Kidney glomerular epithelial cell (primary cell): ENCODE measurements at places on chromosomes 13 and 19.
A peak's percentile ranks its signal among the peaks of the same experiment; 100 is the strongest.

DNA sequence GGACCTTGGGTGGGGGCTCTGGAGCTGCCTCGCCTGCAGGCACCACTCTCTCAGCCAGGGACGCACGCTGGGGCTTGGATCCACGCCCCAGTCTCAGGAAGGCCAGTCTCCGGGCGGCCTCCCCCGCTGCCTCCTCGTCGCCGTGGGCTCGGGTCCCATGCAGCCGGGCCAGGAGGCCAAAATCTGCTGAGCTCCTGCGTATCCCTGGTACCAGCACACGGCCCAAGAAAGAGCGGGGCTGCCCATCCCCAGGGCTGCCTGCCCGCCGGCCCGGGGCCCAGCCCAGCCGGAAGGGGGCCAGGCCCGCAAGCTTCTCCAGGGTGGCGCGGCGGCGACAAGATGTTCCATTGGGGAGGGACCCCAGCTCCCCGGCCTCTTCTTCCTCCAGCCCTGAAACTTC lies 6.7 kb downstream of the EXOC3L2 start:
- no peak for DNase-seq

DNA sequence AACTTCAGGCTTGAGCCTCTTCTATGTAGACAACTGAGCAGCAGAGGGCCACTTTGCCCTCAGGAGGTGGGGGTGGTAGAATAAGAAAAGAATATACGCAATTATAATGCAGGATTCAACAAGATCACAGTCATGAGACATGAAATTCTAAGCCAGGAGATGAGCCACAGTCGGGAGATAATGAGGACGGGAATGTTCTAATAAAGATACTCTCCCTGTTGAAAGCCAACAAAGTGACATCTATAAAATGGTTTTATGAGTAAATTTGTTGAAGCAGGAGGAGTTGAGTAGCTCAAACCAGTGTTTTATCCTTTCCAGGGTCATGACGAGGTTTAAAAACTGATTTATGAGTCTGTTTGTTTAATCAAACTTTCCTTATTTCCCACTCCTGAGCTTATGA lies 152.0 kb upstream of the SERP2 start:
- no peak for DNase-seq

- DNase-seq: peak; percentile 24
These were observed 532.0 kb downstream of the GPC6 start for GRCh38 chr13:93758575-93758974.

- DNase-seq: no peak
These were observed 254.9 kb downstream of the DLEU7 start for GRCh38 chr13:50588491-50589130.

DNA sequence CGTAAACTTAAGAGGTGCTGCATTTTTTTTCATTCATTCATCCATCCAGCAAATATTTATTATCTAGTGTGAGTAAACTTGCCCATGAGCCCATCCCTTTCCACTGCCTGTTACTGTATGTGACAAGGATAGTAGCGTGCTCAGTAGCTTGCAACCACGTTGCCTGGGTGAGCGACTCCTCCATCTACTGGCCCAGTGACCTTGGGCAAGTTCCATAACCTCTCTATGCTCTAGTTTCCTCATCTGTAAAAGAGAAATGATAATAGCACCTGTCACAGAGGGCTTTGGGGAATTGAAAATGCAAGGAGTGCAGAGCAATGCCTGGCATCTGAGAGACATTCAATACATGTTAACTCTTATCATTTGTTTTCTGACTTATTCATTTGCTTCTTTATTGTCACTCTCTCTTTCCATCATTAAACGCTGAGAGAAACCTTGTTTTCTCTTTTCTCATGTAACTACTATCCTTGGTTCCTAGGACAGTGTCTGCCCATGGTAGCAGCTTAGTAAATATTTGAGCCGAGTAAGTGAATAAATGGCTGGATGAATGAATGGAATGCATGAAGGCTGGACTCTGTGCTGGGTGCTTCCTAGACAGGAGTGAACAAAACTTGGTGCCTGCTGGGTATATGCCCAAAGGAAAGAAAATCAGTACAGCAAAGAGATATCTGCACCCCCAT lies 19.9 kb downstream of the LRCH1 start:
- no peak for DNase-seq

- peak; percentile 8 for DNase-seq
These were observed 125.5 kb upstream of the TRPC4 start for GRCh38 chr13:37995092-37995491.

- DNase-seq: no peak
These were observed 13.5 kb downstream of the ERVV-2 start for GRCh38 chr19:53057904-53058580.

DNA sequence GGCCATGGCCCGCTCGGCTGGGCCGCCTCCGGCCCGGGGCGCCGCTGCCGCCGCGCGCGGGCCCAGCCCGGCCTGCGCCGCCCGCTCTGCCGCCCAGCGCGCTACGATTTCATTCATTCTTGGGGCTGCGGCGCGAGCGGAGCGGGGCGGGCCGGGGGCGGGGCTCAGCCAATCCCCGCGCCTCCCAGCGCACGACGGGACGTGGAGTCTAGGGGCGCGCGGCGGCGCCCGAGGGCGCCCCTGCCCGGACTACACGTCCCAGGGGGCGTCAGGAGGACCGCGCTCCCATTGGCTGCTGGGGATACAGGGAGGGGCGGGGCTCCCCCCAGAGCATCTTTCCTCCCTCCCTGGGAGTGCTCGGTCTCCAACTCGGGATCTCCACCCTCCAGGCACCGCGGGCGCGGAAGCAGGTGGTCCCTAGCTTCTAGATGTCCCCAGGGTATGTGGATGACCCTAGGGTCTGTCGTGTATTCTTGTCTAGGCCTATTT lies 5.6 kb upstream of the DPF1 start:
- peak; percentile 17 for DNase-seq

DNA sequence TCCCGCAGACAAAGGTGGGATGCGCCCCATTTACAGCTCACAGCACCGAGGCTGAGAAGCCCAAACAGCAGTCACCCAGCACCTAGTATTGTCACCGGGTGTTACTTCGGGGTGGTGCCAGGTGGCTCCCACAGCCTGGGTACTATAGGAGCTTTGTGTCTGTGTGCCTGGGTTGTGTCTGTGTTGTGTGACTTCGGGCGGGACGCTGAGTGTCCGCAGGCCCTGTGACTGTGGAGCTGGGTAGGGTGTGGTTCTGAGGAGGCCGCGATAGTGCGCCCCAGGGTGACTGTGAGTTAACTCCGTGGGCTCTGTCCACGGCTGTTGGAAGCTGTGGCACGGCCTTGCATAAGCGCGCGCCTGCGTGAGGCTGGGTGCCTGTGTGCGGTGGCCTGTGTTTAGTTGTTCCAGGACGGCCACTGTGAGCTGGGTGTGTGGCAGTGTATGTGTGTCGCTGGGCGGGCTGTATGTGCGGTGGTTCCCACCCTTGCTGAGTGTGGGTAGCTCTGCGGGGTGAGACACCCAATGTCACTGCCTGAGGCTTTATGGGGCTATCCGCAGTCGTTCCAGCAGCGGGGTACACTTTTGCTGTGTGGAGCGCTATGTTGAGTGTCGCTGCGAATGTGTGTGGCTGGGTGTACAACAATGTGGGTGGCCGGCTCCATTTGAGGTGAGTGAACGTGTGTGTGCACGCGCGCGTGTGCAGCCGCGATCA lies 559 bp upstream of the SSBP4 start:
- no peak for DNase-seq

DNA sequence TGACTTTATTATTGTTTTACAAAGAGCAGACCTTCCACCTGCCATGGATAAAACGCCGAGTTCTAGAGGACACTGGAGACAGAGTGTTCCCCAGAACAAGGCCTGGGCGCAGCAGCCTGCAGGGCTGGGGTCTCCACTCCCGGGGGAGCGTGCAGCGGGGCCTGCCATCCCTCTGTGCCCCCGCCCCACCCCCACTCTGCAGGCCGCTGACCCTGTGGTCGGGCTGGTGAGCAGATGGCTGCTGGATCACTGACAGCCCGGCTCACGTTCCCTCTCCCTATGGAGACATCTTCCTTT lies 8.6 kb upstream of the PTBP1 start:
- no peak for DNase-seq

- DNase-seq: no peak
These were observed 7.0 kb downstream of the CLASRP start for GRCh38 chr19:45045671-45046353.

- no peak for DNase-seq
These were observed 840.2 kb downstream of the UQCRFS1 start for GRCh38 chr19:28372576-28373247.

DNA sequence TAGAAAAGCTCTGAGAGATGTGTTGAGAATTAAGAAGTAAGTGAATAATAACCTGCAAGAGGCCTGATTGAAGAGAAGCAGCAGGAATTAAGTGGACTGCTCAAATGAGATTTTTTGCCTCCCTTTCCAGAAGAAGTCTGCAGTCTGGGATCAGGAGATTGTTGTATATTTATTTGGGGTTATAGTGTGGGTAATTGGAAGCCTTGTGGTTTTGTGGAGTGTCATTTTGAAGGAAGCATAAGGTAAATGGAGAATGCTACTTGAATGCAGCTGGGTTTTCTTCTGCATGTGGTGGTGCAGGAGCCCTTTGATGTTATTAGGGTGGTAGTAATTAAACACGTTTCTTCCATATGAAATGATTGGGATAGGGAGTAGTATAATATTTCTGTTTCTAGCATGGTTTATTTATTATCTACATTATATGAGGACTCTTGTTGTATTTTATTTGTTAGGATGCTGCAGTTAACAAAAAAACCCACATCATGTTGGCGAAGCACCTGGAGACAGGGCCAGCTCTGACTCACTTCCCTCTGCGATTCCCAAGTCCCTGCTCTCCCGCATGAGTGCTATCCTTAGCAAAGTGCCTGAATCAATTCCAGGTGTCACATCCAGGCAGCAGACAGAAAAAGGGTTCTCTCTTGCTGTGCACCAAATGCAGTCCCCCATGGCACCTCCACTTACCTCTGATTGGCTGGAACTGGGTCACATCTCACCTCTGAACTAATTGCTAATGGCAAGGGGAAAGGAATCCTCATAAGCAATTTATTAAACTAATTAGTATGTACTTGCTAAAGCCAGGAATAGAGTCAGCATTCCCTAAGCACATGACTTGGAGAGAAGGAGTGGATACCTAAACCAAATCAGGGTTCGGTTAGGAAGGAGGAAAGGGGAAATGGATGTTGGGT lies 54.8 kb downstream of the DGKH start:
- DNase-seq: no peak

DNA sequence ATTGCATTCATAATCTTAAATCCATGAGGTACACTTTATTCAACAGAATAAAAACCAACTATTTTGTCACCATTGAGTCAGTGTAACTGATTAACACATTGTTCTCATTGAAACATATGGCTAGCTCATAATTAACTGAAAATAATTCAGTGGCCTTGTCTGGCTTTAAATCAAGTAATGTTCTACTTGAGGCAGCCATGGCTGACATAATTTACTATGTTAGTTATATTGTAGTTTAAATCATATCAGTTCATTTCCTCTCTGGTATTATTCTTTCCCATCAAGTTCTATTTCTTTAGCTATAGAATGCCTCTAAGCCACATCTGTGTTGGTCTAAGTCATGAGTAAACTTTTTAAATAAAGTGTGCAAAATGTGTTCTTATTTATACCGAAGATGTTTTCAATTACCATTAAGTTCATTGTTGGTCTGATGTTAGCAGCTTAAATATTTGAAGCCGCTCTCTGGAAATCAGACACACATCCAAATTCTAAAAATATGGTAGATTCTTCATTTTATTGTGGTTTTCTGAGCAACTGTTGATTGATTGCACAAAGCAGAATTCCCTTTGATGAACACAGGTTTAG lies 393.7 kb downstream of the GPC6 start:
- no peak for DNase-seq

GRCh38 chr19:31671411-31672035 lies 322.3 kb upstream of the TSHZ3 start:
- no peak for DNase-seq

DNA sequence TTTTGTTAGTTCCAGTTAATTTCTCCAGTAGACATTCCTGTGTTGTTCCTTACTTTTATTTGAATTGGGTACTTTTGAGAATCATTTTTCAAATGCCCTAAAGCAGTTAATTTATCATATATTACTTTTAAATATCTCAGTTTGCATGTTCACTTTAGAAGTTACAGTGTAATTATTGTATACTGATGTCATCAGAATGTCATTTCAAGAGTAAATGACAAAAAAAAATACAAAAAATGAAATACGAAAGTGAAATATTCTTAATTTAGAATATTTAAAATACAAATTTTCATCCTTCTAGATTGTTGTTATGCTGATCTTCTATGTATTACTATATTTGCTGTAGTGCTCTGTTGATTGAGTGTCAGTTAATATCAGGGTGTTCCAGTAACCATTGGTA lies 114.2 kb downstream of the PAN3 start:
- DNase-seq: no peak

DNA sequence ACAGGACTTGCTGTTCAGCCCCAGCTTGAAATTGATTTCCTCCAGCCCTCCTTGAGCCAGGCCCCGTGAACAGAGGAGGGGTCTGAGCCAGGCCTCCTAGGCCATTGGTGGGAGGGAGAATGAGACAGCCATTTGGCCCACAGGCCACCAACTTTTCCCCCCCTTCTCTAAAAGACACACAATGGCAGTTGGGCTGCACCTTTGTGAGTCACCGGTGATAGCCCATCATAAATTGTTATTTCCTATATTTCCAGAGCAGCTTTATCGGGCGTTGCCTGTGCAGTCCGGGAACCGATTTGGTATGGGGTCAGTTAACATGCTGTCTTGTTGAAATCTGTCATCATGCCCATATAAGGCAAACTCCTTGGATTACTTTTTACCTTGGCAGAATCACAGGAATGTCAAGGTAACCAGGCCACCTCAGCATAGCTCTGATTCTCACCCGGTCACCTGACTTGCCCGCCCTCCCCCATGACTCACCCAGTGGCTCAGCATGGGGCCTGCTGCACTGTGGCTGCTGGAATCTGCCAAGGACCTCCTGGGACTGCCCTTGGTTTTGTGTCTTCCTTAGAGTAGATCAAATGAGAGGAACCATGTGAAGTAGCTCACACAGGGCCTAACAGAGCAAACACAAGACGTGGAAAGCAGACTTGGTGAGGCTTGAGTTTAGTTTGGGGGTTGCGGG lies 36.1 kb downstream of the ACTN4 start:
- peak; percentile 100 for DNase-seq

DNA sequence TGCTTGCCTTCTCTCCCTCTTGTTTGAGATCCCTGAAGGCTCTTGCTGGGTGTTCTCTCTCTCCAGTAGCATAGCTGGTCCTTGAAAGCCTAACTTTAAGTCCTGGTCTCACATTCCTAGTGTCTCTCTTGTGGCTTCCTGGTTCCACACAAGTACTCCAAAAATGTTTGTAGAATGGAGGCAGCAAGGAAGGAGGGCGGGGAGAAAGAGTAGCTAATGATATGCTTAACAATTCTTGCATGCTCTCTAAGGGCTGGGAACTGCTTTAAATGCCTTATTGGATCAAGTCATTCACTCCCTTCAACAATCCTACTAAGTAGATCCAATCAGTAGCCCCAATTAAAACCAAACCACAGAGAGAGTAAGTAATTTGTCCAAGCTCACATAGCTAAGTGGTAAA lies 357.3 kb downstream of the KLF5 start:
- no peak for DNase-seq
